ENCODE measurements at places on chromosomes 1 and 21.

- DNase-seq: peak; percentile 82
Measured at GRCh38 chr1:224203243-224204016, 20.4 kb downstream of the DEGS1 start.

- peak; percentile 43 for DNase-seq
Measured at GRCh38 chr1:17156108-17156507, 36.9 kb upstream of the PADI2 start.

DNA sequence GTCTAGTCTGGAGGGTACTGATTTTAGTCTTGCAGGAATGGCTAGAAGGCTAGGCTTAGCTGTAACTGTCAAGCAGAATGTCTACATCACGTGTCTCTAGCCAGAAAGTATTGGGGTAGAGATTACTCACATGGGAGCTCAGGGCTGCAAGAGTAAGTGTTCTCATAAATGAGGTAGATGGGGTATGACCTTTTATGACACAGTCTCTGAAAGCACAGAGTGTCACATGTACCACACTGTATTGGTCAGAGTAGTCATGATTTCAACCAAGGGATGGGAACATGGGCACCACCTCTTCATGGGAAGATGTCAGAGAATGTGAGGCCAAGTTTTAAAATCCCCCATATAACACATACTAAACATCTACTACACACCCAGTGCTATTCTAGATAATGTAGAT lies 2.9 kb downstream of the FYB2 start:
- DNase-seq: no peak

DNA sequence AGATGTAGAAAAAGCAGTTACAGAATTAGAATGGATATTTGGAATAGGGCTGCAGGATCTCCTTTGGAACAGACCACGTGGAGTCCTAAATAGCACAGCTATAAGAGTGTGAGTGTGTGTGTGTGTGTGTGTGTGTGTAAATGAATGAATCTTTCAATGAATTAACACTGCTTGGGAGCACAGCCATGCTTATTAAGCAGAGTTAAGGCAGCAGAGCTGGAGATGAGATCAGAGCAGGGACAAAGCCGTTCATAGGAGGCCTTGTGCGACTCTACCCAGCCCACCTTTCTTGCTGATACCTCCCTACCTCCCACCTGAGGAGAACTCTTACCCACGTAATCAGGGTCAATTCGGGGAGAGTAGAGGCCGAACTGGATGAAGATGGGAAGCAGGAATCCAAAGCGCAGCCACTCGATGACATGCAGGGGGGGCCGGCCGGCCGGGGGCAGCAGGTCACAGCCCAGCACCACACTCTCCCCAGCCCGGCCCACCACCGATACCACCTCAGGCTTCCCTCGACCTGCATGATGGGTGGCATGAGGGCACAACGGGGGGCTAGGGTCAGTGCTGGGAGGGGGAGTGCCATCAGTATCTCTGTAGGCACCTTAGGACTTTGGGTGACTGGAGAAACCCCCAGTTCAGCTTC lies 2.7 kb downstream of the IGSF9 start:
- DNase-seq: no peak

GRCh38 chr1:23575226-23575810 lies 16.0 kb upstream of the ID3 start:
- no peak for DNase-seq

DNA sequence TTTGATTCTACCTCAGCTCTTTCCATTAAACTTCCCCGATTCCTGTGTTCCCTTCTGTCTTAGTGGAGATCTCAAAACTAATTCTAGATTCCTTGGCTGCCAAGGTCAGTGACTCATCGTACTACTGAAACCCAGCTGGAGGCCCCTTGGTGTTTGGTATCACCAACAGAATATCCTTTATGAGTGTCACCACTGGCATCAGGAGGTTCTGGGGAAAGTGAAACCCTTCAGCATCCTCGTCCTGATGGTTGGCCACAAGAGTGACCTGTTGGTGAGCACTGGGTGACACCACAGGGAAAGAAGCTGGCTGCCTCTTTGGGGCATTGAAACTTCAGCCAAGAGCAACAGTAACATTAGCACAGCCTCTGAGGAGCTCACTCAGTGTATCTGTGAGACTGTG lies 9.6 kb downstream of the RAB42 start:
- DNase-seq: peak; percentile 92

DNA sequence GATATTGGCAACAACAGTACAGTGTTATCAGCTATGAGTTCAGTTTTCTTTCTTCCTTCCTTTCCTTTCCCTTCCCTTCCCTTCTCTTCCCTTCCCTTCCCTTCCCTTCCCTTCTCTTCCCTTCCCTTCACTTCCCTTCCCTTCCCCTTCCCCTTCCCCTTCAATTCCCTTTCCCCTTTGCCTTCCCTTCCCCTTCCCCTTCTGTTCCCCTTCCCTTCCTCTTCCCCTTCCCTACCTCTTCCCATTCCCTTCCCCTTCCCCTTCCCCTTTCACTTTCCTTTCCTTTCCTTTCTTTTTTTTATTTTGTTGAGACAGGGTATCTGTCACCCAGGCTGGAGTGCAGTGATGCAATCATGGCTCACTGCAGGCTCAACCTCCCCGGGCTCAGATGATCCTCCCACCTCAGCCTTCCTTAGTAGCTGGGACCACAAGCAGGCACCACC lies 72.3 kb upstream of the CAPZB start:
- DNase-seq: peak; percentile 44

DNA sequence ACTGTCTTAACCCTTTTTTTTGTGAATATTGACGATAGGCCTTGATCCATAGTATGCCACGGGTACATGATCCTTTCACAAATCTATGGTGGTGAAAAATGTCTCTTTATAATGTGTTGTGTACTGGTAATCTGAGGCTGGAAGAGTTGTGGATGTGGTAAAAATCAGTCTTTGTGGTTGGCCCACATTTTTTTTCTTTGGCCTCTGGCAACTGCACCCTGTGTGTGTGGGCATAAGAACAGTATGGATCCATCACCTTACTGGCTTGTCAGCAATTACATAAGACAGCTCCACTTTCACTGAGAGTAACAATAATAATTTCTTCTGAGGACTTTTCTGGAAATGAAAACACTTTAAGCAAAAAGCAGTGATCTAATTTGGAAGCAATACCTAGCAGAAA lies 101.6 kb downstream of the GABPA start:
- DNase-seq: no peak

- DNase-seq: no peak
Measured at GRCh38 chr1:230392536-230392909, 33.6 kb downstream of the PGBD5 start.

DNA sequence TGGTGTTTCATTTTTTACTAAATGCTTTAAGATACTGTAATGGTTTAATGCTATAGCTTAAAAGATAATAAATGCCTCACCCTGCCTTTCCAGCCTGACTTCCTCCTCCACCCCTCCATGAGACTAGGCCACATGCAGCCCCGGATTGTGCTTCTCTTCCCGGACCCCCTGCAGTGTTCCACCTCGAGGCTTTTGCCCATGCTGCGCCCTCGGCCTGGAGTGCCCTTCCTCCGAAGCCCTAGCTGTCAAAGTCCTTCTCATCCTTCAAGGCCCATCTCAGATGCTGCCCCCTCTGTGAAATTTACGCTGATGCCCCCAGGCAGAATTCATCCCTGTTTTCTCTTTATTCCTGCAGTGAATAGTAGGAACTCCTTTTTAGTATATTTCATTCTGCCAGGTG lies 98.5 kb downstream of the ATP5PO start:
- DNase-seq: no peak

- peak; percentile 97 for DNase-seq
Measured at GRCh38 chr21:16302851-16303282, 573.1 kb downstream of the USP25 start.

- DNase-seq: no peak
Measured at GRCh38 chr1:205772607-205773032, 2.7 kb downstream of the RAB29 start.

DNA sequence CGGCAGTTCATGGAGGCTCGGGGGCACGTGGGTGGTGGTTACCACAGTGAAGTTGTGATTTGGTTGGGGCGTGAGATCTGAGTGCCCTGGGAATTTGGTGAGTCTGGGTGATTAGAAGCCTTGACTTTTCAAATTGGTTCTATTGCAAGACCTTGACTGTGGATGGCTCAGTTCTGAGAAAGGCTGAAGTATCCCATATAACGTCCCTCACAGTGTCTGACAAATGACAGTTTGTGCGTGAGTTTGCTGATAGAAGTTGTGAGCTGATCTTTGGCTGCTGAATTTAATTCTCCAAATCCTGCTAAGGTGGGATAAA lies 549 bp downstream of the MSH4 start:
- no peak for DNase-seq

DNA sequence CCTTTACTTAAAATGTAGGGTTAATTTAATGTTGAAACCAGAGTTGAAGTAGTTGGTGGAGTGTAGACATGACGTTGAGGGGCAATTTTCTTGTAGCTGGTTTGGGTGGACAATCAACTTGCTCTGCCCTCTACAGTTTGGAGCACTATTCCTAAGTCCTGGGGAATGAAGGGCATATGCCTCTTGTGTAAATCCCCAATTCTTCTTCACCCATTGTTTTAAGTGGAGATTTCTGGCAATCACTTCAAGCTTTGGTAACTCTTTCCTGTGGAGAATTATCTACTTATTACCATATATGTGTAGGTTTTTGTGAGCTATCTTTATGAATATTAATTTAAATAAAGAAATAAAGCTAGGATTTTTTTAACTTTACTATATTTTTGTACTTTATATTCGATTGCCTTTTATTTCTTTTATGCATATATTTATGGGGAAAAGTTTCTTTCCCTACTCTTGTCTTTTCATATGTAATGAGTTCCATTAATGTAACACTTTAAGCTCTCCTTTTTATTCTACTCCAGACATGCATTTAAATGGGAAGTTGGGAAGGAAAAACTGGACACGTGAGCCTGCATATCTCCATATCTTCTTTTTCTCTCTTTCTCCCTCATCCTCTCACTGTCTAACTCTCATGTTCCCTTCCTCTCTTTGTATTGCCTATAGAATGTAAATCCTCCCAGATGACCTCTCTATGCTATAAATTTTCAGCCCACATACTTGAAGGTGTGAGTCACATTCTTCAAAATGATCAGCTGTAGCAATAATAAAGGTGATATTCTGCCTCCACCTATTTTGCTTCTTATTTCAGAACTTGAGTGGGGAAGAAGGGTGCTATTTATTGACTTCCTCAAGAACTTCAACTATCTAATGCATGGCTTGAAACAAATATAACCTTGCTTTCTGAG lies 276.7 kb downstream of the PTPRC start:
- DNase-seq: no peak

Data from iris pigment epithelial cell (primary cell).